ENCODE measurements at places on chromosomes 6 and 20.

- no peak for DNase-seq
These were observed 106.2 kb downstream of the KIF13A start for GRCh38 chr6:17881085-17881858.

GRCh38 chr6:132888701-132889100 lies 74.3 kb downstream of the RPS12 start:
- no peak for DNase-seq

DNA sequence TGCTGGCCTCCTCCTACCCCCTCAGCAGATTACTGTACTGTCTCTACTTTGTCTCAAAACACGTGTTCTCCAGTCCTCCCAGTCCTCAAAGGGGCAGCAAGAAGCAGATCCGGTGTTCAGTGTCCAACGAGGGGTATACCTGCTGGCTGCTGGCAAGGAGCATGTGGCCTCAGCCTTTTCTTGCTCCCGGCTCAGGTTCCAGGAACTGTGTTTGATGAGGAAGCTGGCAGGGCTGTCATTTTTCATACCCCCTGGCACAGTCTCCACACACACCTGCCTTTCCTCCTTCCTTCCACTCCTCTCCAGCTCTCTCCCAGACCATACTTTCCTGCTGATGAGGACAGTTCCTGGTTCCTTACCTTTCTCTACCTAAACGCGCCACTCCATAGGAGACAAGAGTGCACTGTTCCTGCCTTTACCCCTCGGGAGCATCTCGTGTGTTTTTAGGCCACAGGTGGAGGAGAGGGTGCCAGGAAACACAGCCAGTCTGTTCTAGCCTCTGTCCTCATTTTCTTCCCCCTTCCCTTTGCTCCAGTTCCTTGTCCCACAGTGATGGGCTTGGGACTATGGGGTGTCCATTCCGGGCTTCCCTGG lies 77.2 kb downstream of the SSR1 start:
- DNase-seq = no peak

DNA sequence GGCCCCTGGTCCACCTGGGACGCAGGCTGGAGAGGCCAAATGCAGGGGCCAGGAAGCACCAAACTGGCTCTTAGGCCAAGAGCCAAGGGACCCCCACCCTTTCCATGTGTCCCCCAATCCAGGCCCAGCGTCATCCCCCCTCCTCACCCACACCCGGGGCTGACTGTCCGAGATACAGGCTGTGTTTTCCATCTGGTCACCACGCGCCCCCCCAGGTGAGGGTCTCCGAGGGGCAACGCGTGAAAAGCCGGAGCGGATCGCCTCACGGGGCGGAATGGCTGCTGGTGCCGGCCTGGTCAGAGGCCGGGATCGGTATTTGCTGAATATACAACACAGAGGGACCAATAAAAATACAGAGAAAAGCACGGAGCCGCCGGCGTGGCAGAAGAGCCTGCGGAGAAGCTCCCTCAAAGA lies 5.2 kb upstream of the ABHD16B start:
- DNase-seq = no peak

DNA sequence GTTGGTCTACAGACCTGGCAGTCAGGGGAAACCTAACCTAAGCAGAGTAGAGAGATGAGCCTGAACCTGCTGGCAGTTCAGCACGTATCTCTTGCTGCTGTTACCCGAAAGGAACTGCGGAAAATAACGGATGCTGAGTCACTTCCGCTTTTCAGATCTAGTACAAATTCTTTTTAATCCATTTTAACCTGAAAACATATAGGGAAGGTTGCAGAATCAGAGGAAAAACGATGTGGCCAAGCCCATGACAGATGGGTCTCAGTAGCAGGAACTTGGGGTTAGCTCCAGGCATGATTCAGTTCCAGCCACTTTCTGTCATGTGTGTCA lies 351.9 kb upstream of the PRND start:
- DNase-seq = peak; percentile 26

- DNase-seq = peak; percentile 46
These were observed 8.8 kb upstream of the CD83 start for GRCh38 chr6:14108571-14109410.
